Epithelial cell of prostate (primary cell): ENCODE measurements at places on chromosomes 11 and 22.
A peak's percentile ranks its signal among the peaks of the same experiment; 100 is the strongest.

DNA sequence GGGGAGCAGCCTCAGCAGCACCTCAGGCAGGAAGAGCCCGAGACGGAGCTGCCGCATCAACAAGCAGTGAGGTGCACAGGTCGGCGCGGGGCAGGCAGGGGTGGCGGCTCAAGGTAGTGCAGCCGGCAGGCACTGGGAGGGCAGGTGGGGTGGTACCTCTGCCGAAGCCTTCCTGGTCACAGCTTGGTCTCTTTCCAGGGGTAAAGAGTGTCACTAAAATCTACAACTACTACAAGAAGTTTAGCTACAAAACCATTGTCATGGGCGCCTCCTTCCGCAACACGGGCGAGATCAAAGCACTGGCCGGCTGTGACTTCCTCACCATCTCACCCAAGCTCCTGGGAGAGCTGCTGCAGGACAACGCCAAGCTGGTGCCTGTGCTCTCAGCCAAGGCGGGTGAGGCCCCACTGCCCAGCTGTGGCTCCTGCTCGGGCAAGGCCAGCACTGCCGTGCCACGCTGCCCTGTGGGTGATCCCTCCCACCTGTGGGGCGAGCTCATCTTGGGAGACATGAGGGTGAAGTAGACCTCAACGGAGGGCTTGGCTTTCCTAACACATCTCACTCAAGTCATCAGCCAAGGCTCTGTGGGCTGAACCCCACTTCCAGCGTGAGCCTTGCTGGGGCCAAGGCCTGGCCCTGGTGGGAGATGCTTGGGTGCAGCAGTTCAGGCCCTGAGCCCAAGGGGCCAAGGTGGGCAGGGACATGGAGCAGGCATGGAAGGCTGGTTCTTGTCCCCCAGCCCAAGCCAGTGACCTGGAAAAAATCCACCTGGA lies 13.6 kb downstream of the GATD1 start:
- DNase-seq, result no peak

- peak; percentile 80 for DNase-seq
Observed at GRCh38 chr11:66126808-66127555, 56.9 kb downstream of the PACS1 start.

GRCh38 chr11:34653851-34654482 lies 33.1 kb downstream of the EHF start:
- peak; percentile 92 for DNase-seq

DNA sequence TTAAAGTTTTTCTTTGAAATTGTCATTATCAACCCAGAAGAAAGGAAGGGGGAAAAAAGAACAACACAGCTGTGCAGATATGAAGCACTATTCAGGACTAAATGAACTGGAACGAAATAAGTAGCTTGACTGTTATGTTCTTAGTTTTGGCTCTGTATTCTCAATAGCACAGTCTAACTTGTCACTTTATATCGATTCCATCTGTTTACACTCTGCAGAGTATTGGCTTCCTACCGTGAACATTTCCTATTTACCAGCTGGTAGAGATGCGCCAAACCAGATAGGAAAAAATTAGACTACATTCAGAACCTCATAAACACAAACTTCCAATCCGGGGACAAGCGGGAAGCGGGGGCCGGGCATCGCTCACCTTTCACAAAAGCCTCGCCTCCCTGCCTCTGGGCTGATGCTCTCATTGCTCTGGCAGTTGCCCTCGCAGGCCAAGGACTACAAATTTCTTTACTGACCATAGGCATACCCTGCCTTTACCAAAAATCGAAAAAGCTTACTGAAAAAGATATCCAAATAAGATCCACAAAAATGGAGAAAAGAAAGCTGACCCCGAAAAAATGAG lies 66.2 kb downstream of the EFCAB6 start:
- no peak for DNase-seq

- DNase-seq, result no peak
Observed at GRCh38 chr11:19382131-19382611, 141.4 kb upstream of the E2F8 start.

DNA sequence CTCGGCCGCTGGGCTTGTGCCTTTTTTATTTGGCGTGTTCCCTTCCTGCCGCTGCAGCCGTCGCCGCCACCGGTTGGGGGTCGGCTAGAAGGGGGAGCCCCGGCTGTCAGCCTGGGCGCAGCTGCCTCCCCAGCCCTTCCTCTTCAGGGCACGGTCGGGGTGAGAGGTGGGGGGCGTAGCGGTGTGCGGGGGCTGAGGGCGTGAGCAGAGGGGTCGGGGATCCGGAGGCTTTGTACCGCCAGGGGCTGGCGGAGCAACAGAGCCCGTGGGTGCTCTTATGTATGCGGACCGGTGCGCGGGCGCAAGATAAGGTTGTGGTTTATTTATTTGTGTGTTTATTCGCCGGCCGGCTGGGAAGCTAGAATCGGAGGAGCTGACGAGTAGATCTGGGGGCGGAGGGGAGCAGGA lies 477 bp downstream of the ZBTB16 start:
- no peak for DNase-seq

- no peak for DNase-seq
Observed at GRCh38 chr11:31799435-31800397, 11.4 kb downstream of the PAX6 start.

GRCh38 chr22:24043958-24044357 lies 32.9 kb downstream of the CABIN1 start:
- DNase-seq, result no peak

- DNase-seq, result no peak
Observed at GRCh38 chr22:30564761-30565119, 9.7 kb downstream of the GAL3ST1 start.

GRCh38 chr11:130474637-130475400 lies 26.4 kb downstream of the ADAMTS15 start:
- no peak for DNase-seq

DNA sequence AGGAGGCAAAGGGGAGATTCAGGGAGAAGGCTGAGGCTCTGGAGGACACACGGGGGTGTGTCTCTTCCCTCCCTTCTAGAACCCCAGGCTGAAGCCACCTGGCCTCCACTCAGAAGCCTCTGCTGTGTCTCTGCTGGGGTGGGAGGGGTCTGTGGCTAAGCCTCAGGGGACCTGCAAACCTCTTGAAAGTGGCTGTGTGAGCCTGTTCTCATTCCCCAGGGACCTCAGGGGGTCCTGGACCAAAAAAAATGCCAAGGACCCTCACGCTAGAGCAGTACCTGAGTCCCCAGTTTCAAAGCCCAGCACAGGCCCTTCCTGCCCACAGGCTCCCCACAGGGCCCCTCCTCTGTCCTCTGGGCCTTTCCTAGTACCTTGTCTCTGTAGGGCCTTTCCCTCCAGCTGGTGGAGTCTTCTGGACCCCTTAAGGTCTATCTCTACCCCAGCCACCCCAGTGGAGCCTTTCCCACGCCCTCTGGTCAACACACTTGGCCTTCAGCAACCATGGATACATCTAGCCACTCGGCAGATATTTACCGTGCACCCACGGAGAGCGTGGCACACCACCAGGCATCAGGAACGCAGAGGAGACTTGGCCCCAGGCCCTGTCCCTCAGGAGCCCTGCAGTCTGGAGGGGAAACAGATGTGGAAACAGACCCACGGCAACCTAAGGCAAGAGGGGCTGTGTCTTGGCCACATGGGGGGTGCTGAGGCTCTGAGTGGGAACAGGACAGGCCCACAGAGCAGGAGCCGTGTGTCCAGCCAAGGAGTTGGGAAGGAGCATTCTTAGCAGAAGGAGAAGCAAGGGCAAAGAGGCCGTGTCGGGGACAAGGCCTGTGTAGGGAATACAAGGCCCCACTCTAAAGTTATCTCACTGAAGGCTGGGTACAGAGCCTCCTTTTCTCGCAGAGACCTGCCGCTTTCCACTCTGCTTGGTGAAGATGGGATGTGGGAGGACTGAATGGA lies 18.5 kb downstream of the PLA2G6 start:
- DNase-seq, result no peak

DNA sequence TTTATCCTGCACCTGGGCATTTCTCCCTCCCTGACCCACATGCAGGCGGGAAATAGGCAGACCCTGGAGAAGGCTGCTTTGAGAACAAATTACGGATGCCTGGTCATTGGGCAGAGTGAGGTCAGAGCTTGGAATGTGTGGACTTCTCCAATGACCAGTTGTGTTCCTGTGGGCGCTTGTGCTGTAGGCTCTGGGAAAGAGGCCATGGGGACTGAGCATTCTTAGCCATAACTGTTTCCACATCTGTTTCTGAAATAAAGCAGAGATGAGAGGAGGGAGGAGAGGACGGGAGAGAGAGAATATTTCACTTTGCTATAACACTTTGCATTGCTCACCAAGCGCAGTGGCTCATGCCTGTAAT lies 11.2 kb upstream of the TMEM184B start:
- no peak for DNase-seq

DNA sequence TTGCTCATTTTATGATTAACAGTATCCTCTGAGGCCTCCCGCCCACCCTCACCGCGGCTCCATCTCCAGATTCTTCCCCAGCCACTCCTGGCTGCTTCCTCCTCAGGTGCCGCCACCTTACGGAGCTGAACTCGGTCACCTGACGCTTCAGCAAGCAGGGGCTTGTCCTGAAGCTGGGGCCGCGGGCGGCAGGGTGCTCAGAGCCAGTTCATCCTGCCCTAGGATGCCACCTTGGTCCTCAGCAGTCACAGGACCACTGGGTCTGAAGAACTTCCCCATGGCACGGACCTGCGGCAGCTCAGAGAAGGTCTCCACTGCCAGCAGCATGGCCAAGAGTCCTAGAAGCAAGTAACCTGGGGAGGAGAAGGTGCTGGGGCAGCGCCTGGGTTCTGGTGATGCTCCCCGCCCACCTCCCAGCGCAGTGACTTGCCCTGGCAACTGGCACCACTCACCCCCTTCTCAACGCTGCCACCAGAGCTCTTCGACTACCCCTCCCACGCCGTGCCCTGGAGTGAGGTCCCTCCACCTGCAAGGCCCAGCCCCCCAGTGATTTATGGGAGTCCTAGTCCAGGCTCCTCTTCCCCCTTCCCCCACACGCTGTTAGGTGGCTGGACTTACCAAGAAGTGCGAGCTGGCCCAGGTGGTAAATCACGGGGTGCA lies 2.6 kb downstream of the KCNK7 start:
- no peak for DNase-seq

GRCh38 chr22:42946546-42947198 lies 68.3 kb downstream of the PACSIN2 start:
- no peak for DNase-seq

DNA sequence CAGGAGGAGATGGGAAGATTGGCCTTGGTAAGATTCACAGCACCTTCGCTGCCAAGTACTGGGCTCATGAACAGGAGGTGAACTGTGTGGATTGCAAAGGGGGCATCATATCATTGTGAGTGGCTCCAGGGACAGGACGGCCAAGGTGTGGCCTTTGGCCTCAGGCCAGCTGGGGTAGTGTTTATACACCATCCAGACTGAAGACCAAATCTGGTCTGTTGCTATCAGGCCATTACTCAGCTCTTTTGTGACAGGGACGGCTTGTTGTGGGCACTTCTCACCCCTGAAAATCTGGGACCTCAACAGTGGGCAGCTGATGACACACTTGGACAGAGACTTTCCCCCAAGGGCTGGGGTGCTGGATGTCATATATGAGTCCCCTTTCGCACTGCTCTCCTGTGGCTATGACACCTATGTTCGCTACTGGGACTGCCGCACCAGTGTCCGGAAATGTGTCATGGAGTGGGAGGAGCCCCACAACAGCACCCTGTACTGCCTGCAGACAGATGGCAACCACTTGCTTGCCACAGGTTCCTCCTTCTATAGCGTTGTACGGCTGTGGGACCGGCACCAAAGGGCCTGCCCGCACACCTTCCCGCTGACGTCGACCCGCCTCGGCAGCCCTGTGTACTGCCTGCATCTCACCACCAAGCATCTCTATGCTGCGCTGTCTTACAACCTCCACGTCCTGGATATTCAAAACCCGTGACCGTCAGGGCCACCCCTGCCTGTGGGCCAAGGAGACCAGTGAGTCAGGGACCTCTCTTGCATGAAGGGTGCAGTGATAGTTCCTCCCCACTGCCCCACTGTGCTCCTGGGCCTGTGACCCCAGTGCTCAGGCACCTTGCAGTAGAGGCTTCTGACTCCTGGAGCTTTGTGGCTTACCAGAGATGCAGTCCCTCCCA lies 83.6 kb downstream of the BCR start:
- no peak for DNase-seq

GRCh38 chr11:7222619-7223018 lies 29.1 kb upstream of the SYT9 start:
- no peak for DNase-seq

DNA sequence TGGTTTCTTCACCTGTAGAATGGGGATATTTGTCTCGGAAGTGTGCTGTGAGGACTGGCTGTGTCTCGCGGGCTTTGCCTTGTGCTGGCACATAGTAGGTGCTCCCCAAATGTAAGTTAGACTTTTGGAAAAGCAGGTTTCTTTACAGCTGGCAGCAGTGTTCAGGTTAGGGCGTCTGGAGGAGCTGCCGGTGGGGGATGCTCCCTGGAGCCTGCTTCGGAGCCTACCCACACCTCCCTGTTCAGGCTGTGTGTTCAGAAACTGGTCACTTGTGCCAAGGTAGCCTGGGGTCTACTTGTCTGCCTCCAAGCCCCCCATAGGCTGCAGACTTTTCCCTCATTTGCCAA lies 60.0 kb downstream of the OTOG start:
- DNase-seq, result no peak

DNA sequence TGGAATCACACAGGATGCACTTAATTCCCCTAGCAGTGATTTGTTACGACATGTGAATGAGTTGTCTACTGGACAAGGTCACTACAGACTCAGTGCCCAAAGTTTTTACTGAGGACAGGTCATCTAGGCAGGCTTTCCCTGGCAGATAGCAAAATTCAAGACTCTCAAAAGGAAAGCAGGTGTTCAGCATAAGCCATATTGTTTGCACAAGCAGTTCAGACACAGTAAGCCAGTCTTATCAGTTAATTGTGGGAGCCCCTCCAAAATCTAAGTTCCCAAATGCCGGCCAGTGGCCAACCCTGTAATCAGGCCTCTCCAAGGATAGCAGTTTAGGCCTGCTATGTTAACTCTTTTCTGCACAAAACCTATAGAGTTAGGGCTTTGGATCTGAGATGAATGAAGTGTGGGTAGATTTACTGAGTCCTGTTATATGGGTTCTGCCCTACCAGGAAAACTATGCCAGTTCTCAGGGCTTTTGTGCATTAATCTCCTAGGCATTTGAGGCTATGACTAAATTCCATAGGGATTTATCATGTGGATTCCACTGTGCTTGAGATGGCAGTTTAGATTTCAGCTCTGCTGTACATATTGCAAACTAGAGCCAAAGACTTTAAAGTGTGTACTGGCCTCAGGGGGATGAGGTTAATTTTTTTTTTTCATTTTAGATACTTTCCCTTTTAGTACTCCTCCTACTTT lies 4.8 kb upstream of the ARHGEF12 start:
- DNase-seq, result peak; percentile 29

- no peak for DNase-seq
Observed at GRCh38 chr11:67002297-67002913, 20.5 kb upstream of the SYT12 start.

GRCh38 chr11:7688238-7688826 lies 15.0 kb upstream of the CYB5R2 start:
- DNase-seq, result no peak

GRCh38 chr22:40588726-40589125 lies 47.8 kb downstream of the MRTFA start:
- peak; percentile 31 for DNase-seq

GRCh38 chr11:67179892-67180490 lies 60.9 kb downstream of the KDM2A start:
- DNase-seq, result no peak

DNA sequence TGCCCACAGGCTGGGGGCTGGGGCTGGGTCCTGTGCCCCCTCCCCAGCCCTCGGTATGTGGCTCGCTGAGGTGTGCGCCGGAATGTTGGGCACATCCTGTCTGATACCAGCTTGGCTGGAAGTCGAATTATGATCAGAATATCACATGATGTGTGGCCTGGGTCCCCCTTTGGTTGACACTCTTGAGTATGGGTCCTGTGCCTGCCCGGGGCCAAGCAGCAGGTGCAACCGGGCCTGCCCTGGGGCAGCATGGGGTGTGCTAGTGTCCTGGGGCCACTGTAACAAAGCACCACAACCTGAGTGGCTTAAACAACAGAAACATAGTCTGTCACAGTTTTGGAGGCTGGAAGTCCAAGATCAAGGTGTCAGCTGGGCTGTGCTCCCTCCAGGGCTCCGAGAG lies 52.7 kb downstream of the PARVB start:
- DNase-seq, result no peak
